T-helper 2 cell treated with Interferon-gamma antibody and Interleukin-4, amounts not matched to agents 5 μg/mL and 100 μg/mL, for 36 hours (primary cell): ENCODE measurements at places on chromosomes 2 and 18.

GRCh38 chr2:217116610-217117009, 256.7 kb upstream of the TNP1 start:
- peaks cover 15% of the 10 kb centered on the region for H3K27me3 ChIP-seq
- DNase-seq: no peak
- H3K27ac ChIP-seq: no peak overlapping the region
- no peak overlapping the region for H3K4me3 ChIP-seq
- H3K36me3 ChIP-seq: no peaks in the 10 kb centered on the region
- peaks cover 3% of the 10 kb centered on the region for H3K4me1 ChIP-seq

- peaks cover 4% of the 10 kb centered on the region for H3K27me3 ChIP-seq
- H3K4me1 ChIP-seq: peaks cover 2% of the 10 kb centered on the region
- DNase-seq: no peak
- H3K36me3 ChIP-seq: no peaks in the 10 kb centered on the region
Observed at GRCh38 chr2:190376591-190377245, 31.4 kb upstream of the MFSD6 start.

DNA sequence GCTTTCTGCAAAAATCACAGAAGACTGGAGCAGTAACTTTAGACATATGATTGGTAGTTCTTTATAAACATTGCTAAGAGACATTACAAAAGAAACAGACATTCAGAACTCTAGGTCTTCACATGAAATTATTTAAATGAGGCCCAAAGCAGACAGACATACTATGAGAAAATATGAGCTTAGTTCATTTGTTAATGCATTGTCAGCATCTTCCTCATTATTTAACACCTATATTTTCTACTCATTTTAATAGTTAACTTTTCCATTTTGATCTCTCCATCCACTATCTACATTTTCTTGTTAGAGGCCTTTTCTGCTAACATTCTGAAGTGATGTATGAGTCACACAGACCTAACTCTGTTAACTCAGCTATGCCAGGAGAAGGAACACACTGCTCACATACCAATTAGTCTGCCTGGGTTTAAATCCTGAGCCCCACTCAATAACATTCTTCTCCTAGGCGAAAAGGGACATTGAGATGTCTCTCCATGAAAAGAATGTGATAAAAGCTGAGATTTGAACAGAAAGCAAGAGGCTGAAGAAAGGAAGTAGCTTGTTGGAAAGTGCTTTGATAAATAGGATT, 400.3 kb upstream of the PKDCC start:
- H3K27ac ChIP-seq: no peak overlapping the region

- H3K27ac ChIP-seq: no peak overlapping the region
- DNase-seq: no peak
- no peaks in the 10 kb centered on the region for H3K36me3 ChIP-seq
- H3K4me3 ChIP-seq: no peak overlapping the region
Observed at GRCh38 chr18:58558471-58558870, 70.4 kb downstream of the ALPK2 start.

GRCh38 chr2:230770804-230771203, 58.2 kb downstream of the CAB39 start:
- no peak for DNase-seq
- H3K36me3 ChIP-seq: peaks cover 70% of the 10 kb centered on the region

GRCh38 chr2:22897428-22897827, 487.6 kb upstream of the KLHL29 start:
- H3K27ac ChIP-seq: no peak overlapping the region
- H3K36me3 ChIP-seq: no peaks in the 10 kb centered on the region
- H3K27me3 ChIP-seq: no peaks in the 10 kb centered on the region
- H3K4me1 ChIP-seq: no peaks in the 10 kb centered on the region
- DNase-seq: no peak

- no peaks in the 10 kb centered on the region for H3K4me1 ChIP-seq
- H3K27me3 ChIP-seq: no peaks in the 10 kb centered on the region
- H3K4me3 ChIP-seq: no peak overlapping the region
Observed at GRCh38 chr2:96105994-96106715, 10.2 kb downstream of the ADRA2B start.

GRCh38 chr2:200086911-200087310, 131.5 kb downstream of the MAIP1 start:
- H3K4me1 ChIP-seq: no peaks in the 10 kb centered on the region
- H3K36me3 ChIP-seq: no peaks in the 10 kb centered on the region
- no peak for DNase-seq
- no peak overlapping the region for H3K4me3 ChIP-seq
- peaks cover 5% of the 10 kb centered on the region for H3K27me3 ChIP-seq

GRCh38 chr2:11156396-11157075, 1.3 kb downstream of the SLC66A3 start:
- H3K4me1 ChIP-seq: peaks cover 18% of the 10 kb centered on the region
- DNase-seq: no peak
- no peaks in the 10 kb centered on the region for H3K36me3 ChIP-seq
- H3K27ac ChIP-seq: no peak overlapping the region
- H3K27me3 ChIP-seq: peaks cover 9% of the 10 kb centered on the region
